ENCODE measurements at places on chromosomes 7 and 10.
A peak's percentile ranks its signal among the peaks of the same experiment; 100 is the strongest.

- DNase-seq, result no peak
Measured at GRCh38 chr7:114062810-114063209, 144.0 kb upstream of the PPP1R3A start.

GRCh38 chr10:74932648-74933047, 106.2 kb downstream of the KAT6B start:
- no peak for DNase-seq

- no peak for DNase-seq
Measured at GRCh38 chr7:35728412-35729060, 33.6 kb upstream of the HERPUD2 start.

GRCh38 chr10:48806342-48806741, 121.7 kb downstream of the WDFY4 start:
- no peak for DNase-seq

DNA sequence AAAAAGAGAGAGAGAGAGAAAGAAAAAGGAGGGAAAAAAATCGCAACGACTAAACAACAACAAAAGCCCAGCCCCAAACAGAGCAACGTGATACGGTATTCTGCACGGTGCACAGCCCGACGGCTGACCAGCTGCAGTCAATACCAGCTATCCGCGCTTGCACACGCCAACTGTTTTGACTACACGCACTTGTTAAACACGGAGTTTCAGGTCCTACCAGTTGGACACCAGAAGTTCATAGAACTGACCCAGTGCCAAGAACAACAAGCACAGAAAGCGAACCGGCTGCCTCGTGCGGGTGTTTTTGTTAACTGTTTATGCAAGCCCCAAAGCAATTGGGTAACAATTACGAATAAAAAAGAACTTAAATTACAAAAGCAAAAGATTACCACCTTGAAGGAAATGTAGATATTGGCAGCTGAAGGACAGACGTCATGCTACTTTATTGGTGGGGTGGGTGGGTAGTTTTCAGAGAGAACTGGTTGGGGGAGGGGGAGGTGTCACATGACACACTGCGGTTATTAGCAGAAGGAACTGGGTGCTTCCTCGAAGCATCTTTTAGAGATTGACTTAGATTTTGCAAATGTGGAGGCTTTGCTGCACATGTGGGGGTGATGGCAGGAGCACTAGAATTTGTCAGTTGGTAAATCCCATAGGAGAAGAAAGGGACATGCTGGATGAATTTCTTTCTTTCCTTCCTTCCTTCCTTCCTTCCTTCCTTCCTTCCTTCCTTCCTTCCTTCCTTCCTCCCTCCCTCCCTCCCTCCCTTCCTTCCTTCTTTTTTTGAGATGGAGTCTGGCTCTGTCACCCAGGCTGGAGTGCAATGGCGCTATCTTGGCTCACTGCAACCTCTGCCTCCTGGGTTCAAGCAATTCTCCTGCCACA, 110.6 kb upstream of the EFCAB10 start:
- peak; percentile 39 for DNase-seq

GRCh38 chr10:121952226-121952625, 22.8 kb downstream of the NSMCE4A start:
- no peak for DNase-seq

- DNase-seq, result no peak
Measured at GRCh38 chr10:81065474-81065873, 527.8 kb downstream of the SH2D4B start.

DNA sequence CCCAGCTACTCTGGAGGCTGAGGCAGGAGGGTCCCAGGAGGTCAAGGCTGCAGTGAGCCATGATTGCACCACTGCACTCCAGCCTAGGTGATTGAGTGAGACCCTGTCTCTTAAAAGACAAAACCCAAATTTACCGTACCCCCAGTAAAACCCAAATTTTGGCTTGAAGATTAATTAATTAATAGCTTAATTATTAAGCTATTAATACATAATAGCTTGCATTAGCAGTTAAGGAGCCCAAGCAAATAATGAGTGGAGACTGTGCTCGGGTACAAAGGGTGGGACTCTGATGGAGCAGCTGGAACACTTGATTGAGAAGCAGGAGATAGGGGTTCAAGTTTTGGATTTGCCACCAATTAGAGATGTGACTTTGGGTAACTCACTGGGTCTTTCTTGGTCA, 28.9 kb downstream of the NRF1 start:
- no peak for DNase-seq

DNA sequence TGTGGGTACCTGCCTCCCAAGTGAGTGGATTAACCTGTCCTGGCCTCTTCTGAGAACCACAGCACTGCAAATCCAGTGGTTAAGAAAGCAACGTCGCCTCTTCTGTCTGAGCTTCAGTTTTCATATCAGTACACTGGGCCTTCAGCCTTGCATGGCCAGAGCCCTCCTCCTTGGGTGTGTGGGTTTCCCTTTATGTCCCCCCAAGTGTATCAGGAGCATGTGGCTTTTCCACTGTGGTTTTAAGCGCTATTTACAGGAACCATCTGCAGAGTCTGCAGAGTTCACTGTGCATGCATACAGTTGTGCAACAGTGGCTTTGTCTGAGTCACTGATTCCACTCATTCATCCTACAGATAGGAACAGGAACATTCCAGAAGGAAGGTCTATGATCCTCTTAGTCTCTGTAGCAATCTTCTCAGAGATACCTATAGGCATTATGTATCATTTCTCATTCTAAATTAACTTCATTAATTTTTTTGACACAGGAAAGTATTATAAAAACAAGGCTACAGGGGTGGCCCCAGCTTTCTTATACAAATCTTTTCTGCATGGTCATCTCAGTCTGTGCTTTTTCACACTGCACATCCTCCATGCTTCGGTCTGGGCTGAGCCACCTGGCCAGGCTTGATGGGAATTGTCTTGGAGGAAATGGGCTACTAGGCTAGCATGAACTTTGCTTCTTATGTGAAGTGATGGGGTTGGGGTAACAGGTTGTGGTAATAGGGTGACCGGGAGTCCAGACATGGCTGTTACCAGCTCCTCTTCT, 17.1 kb downstream of the MBL2 start:
- no peak for DNase-seq

DNA sequence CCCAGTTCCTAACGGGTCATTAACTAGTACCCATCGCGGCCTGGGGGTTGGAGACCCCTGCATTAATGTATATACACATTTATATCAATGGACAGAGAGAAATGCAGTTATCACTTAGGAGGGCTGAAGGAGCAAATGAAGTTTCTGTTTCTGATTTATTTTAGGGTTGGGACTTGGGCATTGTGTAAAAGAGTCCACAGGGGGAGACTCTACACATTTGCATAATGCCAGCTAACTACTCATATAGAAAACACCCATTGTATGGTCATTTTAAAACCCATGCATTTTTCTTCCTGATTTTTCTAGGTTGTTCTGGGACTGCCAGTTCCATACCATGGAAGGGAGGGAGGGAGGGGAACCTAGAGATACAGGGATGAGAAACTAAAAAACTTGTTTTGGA, 23.5 kb downstream of the BCCIP start:
- no peak for DNase-seq

Data from stimulated activated CD8-positive, alpha-beta memory T cell treated with anti-CD3 and anti-CD28 coated beads, Interleukin-4, amount 100 ng/mL, for 1 hour (primary cell).